ENCODE measurements at places on chromosomes 1 and 21. TPM values are rescaled to one million over a fixed set of nuclear protein-coding genes. Genes with fewer than 3 reads are reported as not detected.

The DYRK3 gene
- total RNA-seq, result 2.5 TPM

The PCAT6 gene
- 0.57 TPM for total RNA-seq

The PLPPR4 gene
- 0.57 TPM for total RNA-seq

The PCP4L1 gene
- 6.9 TPM for total RNA-seq

DNA sequence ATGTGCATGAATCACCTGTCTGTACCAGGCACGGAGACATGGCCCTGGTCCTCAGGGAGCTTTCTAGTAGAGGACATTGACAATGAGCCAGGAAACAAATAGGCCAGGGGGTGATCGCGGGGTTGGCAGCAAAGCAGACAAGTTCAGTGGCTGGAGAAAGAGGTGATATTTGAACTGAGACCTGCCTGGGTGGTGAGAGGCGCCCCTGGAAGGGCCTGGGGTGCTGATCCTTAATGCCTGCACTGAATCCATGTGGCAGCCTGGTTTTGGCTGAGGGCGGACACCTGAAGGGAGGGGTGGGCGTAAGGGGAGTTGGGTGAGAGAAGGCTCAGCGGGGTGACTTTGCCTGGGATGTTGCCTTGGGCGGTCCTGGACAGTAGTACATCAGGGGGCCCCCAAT, 35.9 kb downstream of the URB2 start:
- DNase-seq, result no peak
- H3K36me3 ChIP-seq, result peaks cover 52% of the 10 kb centered on the region
- H3K27ac ChIP-seq, result no peak overlapping the region
- no peak overlapping the region for H3K4me3 ChIP-seq
- peaks cover 10% of the 10 kb centered on the region for H3K4me1 ChIP-seq

GRCh38 chr1:156859523-156860112, 701 bp upstream of the INSRR start:
- no peak overlapping the region for H3K27ac ChIP-seq
- no peaks in the 10 kb centered on the region for H3K36me3 ChIP-seq
- H3K4me1 ChIP-seq, result peaks cover 28% of the 10 kb centered on the region

- no peaks in the 10 kb centered on the region for H3K4me1 ChIP-seq
- no peak for DNase-seq
- H3K4me3 ChIP-seq, result no peak overlapping the region
- H3K27me3 ChIP-seq, result no peaks in the 10 kb centered on the region
- no peaks in the 10 kb centered on the region for H3K36me3 ChIP-seq
Observed at GRCh38 chr1:82728206-82728605, 927.5 kb downstream of the ADGRL2 start.

- H3K4me1 ChIP-seq, result no peaks in the 10 kb centered on the region
- no peak for DNase-seq
- H3K4me3 ChIP-seq, result no peak overlapping the region
- H3K27me3 ChIP-seq, result no peaks in the 10 kb centered on the region
- H3K36me3 ChIP-seq, result no peaks in the 10 kb centered on the region
Observed at GRCh38 chr1:53644496-53644895, 94.5 kb downstream of the GLIS1 start.

DNA sequence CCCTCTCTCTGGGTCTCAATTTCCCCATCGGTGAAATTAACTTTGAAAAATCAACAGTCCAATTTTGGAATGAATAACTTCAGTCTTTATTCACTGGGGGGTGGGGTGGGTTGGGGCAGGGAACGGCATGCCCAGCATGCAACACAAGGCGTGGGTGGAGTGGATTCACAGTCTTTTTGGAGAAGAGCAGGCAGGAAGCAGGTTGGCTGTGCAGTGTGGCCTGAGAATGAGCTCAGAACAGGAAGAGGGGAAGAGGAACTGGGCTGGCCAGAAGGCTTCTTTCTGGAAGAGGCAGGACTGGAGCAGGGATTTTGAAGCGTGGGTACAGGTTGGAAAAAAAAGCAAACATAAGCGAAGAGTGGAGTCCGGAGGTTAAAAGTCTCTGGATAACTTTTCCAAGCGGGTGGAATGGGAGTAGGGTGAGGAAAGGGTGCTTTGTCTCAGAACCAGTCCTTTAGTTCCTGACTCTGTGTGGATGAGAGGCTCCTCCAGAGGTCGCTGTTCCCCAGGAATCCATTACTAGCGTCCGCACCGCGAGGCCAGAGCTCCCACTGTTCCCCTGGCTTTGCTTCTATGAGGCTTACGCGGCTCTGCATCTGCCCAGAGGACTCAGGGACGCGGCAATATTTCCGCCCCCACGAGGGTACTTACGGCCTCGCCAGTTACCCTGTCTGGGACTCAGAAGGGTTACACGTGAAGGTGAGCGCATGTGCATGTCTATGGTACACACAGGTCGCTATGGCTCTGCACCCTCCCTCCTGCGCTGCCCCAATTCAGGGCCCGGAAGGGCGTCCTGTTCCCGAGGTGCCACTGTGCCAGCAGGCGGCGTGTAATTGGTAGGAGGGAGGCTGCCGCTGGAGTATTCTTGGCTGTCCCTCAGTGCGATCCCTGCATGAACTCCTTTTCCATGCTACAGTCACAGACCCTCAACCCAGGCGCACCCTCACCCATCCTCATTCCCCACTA, 5.5 kb upstream of the FOXD2 start:
- peaks cover 32% of the 10 kb centered on the region for H3K4me1 ChIP-seq
- no peak overlapping the region for H3K4me3 ChIP-seq
- DNase-seq, result no peak
- H3K27ac ChIP-seq, result no peak overlapping the region
- no peaks in the 10 kb centered on the region for H3K36me3 ChIP-seq
- peaks cover 100% of the 10 kb centered on the region for H3K27me3 ChIP-seq

- no peak for DNase-seq
- H3K27ac ChIP-seq, result no peak overlapping the region
- no peaks in the 10 kb centered on the region for H3K27me3 ChIP-seq
- no peaks in the 10 kb centered on the region for H3K36me3 ChIP-seq
Observed at GRCh38 chr1:182699393-182700350, 15.3 kb upstream of the RGS8 start.

DNA sequence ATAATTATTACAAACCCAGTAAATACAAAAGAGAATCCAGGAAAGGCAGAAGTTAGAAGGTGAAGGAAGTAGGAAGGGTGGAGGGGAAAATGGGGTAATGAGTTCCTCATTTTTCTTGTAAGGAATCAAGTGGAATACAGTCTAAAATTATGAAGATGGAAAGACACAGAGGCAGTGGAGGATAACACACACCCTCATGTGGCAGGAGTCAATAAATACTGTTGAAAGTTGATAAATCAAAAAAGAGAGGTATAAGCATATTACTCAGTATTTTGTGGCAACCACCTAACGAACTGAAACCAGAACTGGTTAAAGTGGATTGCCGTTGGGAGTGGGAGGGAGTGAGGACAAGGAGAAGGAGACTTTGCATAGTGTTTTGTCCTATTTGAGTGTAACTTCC, 78.6 kb upstream of the SLC44A3 start:
- no peaks in the 10 kb centered on the region for H3K36me3 ChIP-seq
- H3K4me1 ChIP-seq, result no peaks in the 10 kb centered on the region
- DNase-seq, result no peak
- H3K27me3 ChIP-seq, result no peaks in the 10 kb centered on the region
- H3K27ac ChIP-seq, result no peak overlapping the region

DNA sequence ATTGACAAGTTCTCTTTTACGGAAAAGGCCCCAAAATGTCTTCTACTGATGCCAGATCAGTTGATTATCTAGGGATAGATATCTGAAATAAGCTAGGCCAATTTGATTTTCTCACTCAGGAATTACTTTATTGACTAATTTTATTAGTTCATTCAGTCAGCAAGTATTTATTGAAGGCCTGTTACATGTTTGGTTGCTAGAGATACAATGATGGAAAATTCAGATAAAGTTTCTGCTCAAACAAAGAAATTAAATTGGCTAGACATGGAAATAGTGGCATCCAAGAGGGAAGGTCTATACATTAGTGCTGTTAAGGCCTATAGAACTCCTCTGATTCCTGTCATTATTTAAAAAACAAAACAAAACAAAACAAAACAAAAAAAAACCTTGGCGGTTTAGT, 56.5 kb downstream of the HS2ST1 start:
- DNase-seq, result no peak
- H3K36me3 ChIP-seq, result no peaks in the 10 kb centered on the region
- H3K4me3 ChIP-seq, result no peak overlapping the region
- H3K4me1 ChIP-seq, result peaks cover 18% of the 10 kb centered on the region
- no peaks in the 10 kb centered on the region for H3K27me3 ChIP-seq
- no peak overlapping the region for H3K27ac ChIP-seq

DNA sequence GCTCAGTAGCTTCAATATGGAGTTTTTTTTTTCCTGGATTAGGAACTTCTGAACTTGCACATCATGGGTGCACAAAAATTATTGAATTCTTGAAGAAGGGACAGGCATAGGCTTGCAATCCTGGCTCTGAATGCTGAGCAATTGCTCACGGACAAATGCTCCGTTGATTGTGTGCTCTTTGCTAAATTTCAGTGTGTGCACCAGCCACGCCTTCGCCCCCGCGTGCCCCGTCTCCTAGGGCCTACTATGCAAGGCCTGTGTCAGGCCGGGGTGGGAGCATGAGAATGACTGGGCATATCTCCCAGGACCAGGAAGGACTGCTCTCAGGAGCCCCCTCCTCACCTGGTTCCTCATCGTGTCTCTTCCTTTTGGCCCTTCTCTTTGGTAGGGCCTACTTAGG, 17.4 kb downstream of the IL6R start:
- H3K36me3 ChIP-seq, result no peaks in the 10 kb centered on the region
- H3K27ac ChIP-seq, result peak overlapping the region; percentile 76
- no peaks in the 10 kb centered on the region for H3K27me3 ChIP-seq

DNA sequence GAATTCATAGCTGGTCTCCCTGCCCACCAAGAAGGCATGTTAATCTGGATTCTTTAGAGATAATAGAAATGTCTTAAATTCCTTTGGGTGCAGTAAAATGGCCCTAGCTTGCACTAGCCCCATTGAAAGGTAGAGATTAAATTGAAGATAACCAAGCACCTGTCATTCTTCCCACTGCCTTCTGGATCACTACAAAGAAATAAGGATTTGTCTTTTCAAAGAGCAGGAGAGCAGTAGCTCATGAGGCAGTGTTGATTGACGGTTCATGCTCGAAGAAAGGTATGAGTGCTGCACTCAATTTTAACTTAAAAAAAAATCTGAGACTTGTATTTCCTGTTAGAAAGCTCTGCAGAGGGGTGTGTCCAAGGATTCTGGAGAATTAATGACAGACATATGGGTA, 74.9 kb upstream of the F3 start:
- DNase-seq, result no peak
- H3K4me1 ChIP-seq, result peaks cover 7% of the 10 kb centered on the region
- H3K36me3 ChIP-seq, result no peaks in the 10 kb centered on the region
- H3K27ac ChIP-seq, result no peak overlapping the region
- no peaks in the 10 kb centered on the region for H3K27me3 ChIP-seq

All from esophagus squamous epithelium (tissue), 5 donors.